C1 segment of cervical spinal cord (tissue), 14 donors: ENCODE measurements at places on chromosomes 11 and 22.

GRCh38 chr22:45670981-45671782 lies 452 bp upstream of the ATXN10 start:
- peak; percentile 34 for DNase-seq

DNA sequence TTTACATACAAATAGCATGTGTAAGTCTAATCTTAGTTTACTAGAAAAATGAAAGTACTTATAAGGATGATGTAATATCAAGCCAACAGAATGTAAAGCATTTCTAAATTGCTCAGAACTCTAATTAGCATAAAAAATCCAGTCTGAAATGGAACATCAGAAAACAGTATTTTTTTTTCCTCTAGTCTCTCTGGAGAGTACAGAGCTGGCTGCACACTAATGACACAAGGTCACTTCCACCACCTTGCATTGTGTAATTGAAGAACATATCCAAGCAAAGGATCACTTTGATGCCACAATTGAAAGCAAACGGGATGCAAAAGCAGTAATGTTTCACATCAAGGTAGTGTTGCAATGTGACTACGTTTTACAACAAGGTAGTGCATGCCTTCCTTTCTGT lies 548.0 kb upstream of the LUZP2 start:
- no peak for DNase-seq

DNA sequence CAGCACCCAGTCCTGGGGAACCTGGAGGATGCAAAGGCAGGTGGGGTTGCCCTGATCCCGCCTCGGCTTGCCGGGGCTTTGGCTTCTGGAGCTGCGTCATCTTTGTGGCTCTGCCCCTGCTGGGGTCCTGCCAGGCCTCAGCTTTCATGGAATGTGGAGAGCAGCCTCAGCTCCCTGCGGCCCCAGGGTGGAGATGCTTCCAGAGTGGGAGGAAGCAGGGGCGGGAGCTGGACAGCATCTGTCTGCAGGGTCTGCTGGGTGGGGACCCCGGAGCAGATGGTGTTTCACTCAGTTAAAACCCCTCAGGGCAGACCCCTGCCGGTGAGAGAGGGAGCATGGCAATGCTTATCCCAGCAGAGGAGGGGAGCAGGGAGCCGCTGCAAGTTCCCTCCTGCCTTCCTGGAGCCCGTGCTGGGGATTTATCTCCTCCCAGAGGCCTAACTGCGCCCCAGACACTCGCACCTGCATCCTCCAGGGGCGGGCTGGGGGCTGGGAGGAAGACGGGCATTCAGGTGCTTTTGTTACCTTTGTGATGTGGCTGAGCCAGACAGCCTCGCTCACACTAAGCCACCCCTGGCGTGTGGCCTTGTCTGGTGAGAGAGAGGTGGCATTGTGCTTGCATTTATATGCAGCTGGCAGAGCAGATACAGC lies 15.7 kb downstream of the GRIK4 start:
- DNase-seq: no peak

DNA sequence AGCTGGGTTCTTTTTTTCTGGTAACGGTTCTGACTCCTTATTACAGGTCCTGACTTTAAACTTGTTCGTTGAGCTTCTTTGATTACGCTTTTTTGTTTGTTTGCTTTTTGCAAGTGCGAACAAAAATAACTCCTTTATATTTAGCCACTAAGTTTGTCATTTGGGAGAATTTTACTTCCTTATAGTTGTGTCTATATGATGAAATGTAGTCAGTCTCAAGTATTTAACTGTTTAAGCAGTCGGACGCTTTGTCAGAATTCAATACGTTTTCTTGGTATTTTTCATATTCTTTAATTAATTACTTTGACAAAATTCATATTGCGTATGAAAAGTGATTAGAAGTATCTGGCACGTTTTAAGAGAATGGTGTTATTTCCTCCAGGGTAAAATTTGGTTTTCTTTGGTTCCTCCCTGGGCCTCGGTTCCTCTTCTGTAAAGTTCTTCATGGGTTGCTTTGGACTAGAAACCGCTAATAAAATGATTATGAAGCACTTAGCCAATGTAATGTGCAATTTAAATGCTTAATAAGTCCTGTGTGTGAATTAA lies 1.3 kb downstream of the CBL start:
- no peak for DNase-seq

- no peak for DNase-seq
Observed at GRCh38 chr11:28874706-28875105, 766.5 kb downstream of the METTL15 start.

- no peak for DNase-seq
Observed at GRCh38 chr22:43777286-43777685, 34.8 kb downstream of the EFCAB6 start.

- DNase-seq: no peak
Observed at GRCh38 chr11:24181395-24182047, 315.3 kb upstream of the LUZP2 start.

DNA sequence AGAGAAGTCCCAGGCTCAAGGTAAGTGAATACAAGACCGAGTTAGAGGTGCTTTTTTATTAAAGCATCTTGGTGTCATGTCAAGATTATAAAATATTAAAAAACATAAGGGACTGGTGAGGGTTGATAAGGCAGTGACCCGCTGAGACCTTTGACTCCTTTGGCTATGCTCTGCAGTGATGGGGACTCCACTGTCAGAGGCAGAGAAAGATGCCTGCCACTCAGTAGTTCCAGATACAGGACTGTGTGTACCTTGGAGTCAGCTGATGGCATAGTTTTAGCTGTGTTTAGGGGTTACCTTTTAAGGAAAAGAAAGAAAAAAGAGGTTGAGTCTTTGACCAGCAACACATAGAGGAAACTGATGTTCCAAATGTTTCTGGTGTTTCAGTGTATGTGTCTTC lies 40.8 kb downstream of the SHISA8 start:
- no peak for DNase-seq

DNA sequence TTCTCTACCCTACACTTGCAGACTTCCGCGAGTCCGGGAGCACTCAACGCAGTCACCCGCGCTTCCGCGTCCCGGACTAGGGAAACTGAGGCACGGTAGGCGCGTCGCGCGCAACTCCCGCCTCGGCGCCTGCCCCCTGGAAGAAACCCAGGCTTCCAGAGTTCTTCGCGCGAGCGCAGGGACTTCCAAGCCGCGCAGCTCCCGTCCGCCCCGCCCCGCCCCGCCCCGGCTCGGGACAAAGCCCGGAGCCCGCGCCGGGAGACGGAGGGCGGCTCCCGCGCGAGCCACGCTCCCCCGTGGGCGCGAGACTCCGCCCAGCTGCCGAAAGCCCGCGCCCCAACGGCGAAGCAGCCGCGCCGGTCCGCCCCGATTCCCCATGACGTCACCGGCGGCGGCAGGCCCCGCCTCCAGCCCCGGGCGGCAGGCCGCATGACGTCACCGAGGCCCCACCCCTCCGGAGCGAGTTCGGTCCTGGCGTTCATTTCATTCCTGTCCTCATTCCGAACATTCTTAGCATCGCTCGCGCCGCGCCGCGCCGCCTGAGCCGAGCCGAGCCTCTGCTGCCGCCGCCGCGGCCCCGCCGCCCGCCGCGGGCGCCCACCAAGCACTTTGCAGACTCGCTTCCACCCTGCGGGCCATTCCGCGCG lies at the start of gene TEAD1:
TSS of gene TEAD1 (plus strand) at position 498 of the 647 bp plus-strand sequence.
- DNase-seq: peak; percentile 91

GRCh38 chr11:69642549-69642912 lies 1.6 kb downstream of the CCND1 start:
- no peak for DNase-seq

GRCh38 chr22:46815896-46816731 lies 53.7 kb downstream of the TBC1D22A start:
- DNase-seq: no peak

- no peak for DNase-seq
Observed at GRCh38 chr11:128195756-128196155, 391.6 kb downstream of the ETS1 start.

GRCh38 chr11:107777110-107777509 lies 65.3 kb upstream of the SLN start:
- DNase-seq: no peak

GRCh38 chr11:8613036-8613435 lies 19.0 kb upstream of the STK33 start:
- DNase-seq: no peak

DNA sequence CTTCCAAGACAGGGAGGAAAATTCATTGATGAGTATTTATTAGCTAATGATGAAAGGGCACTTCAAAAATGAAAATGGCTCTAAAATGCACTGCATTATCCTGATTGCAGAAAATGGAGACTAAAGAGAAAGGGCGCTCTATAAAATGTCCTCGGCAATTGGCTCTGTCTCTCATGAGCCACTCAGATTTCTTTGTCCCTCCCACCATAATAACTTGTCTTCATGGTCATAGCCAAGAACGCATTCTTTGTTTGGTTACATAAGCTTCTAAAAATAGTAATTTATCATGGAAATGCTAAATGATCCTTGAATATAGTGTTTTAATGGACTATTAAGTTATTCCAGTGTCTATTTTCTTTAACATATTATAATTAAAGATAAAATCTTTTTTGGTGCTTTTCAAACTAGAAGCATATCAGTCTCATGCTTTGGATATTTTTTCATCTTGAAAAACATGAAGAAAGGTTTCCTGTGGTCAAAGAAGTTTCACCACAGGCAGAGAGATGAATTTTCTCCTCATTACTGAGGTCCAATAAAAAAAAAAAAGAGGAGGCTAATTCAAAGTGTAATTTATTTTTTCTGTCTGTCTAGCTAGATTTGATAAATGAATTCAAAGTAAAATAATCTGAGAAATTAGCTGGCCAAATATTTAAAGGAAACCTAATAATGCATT lies 238.1 kb upstream of the BLID start:
- DNase-seq: no peak

DNA sequence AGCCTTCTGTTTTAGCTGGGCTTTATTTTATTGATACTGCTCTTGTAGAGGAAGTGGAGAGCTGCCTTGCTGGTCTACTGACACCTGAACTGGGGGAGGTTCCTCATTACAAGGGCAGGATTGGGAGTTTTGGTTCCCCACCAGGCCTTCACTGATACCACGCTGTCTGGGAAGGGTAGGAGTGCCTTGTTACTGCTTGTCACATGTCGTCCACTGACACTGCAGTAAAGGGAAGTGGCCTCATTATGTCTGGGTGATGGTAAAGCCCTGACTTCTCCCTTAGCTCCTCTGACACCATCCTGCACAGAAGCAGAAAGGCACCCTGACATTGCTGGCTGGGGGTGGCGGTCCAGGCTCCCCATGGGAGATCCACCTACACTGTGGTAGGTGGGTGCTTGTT lies 38.7 kb upstream of the ELF5 start:
- no peak for DNase-seq

GRCh38 chr11:79237091-79237490 lies 203.7 kb downstream of the TENM4 start:
- DNase-seq: no peak

- DNase-seq: no peak
Observed at GRCh38 chr22:47290706-47291430, 528.4 kb downstream of the TBC1D22A start.

GRCh38 chr11:114109206-114110090 lies 49.9 kb downstream of the ZBTB16 start:
- no peak for DNase-seq

- DNase-seq: no peak
Observed at GRCh38 chr11:111387363-111387762, 8.3 kb upstream of the POU2AF1 start.

GRCh38 chr11:36130401-36130800 lies 158.8 kb downstream of the COMMD9 start:
- no peak for DNase-seq

DNA sequence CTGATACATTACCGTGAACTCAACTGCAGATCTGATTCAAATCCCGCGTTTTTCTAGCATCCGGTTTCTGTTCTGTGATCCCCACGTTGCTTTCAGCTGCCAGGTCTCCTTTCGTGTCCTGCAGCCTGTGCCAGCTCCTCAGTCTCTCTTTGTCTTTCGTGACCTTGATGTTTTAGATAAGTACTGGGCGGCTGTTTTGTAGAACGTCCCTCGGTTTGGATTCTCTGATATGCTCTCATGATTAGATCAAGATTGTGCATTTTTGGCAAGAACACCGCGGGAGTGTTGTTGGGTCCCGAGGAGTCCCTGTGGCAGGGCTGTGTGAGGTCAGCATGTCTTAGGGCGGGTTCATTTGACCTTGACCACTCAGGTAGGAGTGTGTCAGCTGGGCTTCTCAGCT lies 38.6 kb downstream of the KCNQ1 start:
- DNase-seq: no peak

DNA sequence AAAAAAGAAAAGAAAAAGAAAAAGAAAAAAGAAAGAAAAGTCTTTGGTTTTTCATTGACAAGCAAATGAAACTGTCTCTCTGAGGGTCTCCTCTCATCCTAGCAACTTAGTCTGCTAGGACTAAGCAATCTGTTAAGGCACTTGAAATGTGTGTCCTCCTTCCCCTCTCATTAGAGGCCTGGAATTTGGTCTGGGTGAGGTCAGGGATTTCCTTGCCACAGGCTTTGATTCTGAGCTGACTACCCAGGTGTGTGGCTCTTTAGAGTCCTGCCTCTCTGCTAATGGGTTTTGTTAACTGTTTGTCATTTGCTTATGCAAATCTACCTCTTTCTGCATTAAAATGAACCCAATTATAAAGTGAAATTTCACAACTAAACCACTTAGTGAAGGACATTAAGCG lies 18.3 kb upstream of the PKNOX2 start:
- no peak for DNase-seq

GRCh38 chr22:32558681-32559355 lies 84.2 kb downstream of the FBXO7 start:
- no peak for DNase-seq

- no peak for DNase-seq
Observed at GRCh38 chr22:36153501-36154422, 6.8 kb downstream of the APOL3 start.

- DNase-seq: no peak
Observed at GRCh38 chr11:98564233-98564632, 456.5 kb upstream of the CNTN5 start.

- no peak for DNase-seq
Observed at GRCh38 chr22:30873661-30874060, 94.9 kb downstream of the MORC2 start.

- no peak for DNase-seq
Observed at GRCh38 chr22:49540913-49541692, 286.6 kb downstream of the BRD1 start.

GRCh38 chr22:27474711-27475547 lies 326.6 kb downstream of the MN1 start:
- no peak for DNase-seq

- DNase-seq: no peak
Observed at GRCh38 chr22:44807915-44808690, 55.7 kb downstream of the ARHGAP8 start.
